Forelimb muscle (tissue), 1 donor: ENCODE measurements at places on chromosomes 11 and 22. TPM values are rescaled to one million over a fixed set of nuclear protein-coding genes. Genes with fewer than 3 reads are reported as not detected.

DNA sequence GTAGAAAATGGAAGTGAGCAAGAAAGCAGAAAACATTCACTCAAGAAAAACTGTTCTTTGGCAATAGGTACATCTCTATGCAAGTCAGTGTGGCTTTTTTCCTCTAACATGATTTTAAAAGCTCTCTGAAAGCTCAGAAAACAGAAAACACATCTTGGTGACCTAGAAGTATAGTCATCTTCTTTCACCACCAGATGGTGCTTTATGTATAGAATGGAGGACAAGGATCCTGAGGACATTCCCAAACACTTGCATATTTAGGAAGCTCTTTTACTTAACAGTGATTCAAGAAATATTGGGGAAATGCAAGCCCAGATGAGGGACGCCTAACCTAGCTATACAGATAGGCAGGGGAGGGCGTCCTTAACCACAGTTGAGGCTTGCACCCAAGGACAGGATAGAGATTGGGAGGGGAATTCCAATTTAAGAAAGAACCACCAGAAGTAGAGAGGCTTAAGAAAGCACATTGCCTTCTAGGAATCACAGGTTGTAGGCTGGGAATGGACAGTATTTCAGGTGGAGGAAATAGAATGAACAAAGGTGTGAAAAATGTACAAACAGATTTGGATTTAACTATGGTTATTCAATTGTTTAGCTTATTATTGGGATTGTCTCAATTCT, 13.8 kb upstream of the CCDC81 start:
- peak; percentile 31 for DNase-seq

GRCh38 chr11:71210861-71211260, 41.5 kb downstream of the SHANK2 start:
- no peak for DNase-seq

DNA sequence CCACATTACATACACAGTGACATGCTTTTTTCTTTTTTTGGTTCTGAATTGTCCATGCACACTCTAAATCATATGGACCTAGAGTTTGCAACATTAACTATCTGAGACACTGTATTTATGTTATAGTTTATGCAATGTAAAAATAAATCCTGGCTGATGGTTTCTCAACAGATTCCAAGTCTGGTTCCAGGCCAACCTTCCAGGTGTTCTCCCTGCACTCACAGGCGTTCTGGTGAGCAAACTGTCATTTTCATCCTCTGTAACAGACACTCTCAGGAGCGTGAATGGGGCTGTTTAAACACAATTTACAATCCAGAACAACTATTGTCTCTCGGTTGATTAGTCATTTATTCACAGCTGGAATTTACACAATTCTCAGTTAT, 36.5 kb upstream of the ANKK1 start:
- no peak for DNase-seq

SCGB1C1 gene
- polyA plus RNA-seq, result 0.34 TPM

THY1 gene
- polyA plus RNA-seq, result 108 TPM

DNA sequence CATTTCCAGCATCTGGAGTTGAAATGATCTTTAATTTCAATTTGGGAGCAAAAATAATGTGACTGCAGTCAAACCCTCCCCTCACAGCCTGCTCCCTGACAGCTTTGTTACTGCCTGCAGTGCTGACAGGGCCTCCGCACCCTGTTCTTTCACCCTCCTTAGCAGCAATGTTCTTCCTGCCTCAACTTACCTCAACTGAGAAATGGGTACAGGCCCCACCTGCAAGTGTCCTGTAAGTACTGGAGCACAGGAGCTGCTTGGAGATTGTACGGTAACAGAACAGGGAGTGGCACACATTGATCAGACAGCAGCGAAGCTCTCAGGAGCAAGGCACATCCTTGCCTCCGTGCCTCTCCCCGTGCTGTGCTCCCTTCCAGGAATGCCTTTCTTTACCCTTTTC, 131.3 kb downstream of the CHST1 start:
- DNase-seq, result no peak

GGTLC3 gene
- not detected for polyA plus RNA-seq

DNA sequence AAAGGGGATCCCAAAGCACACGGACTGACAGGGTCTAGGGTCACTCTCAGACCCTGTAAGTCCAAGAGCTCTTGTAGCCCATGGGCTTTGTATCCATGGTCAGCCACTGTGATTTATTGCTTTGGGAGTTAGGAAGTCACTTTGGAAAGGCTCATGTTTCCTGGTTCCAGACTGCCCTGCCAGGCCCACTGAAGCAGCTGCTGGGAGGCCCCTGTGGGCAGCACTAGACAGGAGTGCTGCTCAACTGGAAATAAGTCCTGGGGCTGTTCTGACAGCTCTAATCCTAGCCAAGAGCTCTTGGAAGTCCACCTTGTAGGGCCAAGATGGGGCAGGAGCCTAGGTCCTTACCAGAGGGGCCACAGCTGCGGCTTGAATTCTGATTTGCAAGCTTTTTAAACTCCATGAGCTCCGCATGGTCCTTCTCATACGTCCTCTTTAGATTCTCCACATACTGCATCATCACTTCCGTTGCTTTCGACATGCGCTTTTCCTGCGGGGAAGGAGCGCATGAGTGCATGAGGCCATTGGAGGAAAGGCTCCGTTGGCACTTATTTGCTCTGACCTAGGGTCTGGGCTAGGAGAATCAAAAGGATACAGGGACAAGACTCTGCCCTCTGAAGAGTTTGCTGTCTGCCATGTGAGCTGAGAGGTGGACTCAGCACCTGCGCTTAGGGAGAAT, 32.2 kb upstream of the LYVE1 start:
- no peak for DNase-seq

GRCh38 chr22:32745251-32745995, 56.1 kb upstream of the TIMP3 start:
- DNase-seq, result peak; percentile 81

- no peak for DNase-seq
These were observed 27.2 kb upstream of the SYT13 start for GRCh38 chr11:45313171-45313865.

CHRNA10 gene
- 5.7 TPM for polyA plus RNA-seq

- DNase-seq, result peak; percentile 13
These were observed at the start of gene NFRKB for GRCh38 chr11:129895126-129896041. TSS of gene NFRKB (minus strand) at chr11:129895578. CDS start at chr11:129892849, 2,729 bp downstream.

OR52E4 gene
- polyA plus RNA-seq, result not detected

GRCh38 chr11:93850594-93851018, at the start of gene VSTM5:
TSS of gene VSTM5 (minus strand) at chr11:93850618. CDS start at chr11:93850502, 116 bp downstream.
- DNase-seq, result no peak

PDE2A gene
- polyA plus RNA-seq, result 18.1 TPM

PAK1 gene
- 97.5 TPM for polyA plus RNA-seq

APOA4 gene
- polyA plus RNA-seq, result not detected

FAM118B gene
- 19.8 TPM for polyA plus RNA-seq
